Pulmonary artery endothelial cell (primary cell): ENCODE measurements at places on chromosomes 1 and 21. TPM values are rescaled to one million over a fixed set of nuclear protein-coding genes. Genes with fewer than 3 reads are reported as not detected.

The USH2A gene
- total RNA-seq = not detected in 2 replicates

The AKR7A3 gene
- total RNA-seq = 0.11 and 0.33 TPM in 2 replicates

The KIF21B gene
- total RNA-seq = 2.2 and 2.9 TPM in 2 replicates

The S100B gene
- total RNA-seq = not detected in 2 replicates

The SWT1 gene
- 3.2 and 4.9 TPM in 2 replicates for total RNA-seq

DNA sequence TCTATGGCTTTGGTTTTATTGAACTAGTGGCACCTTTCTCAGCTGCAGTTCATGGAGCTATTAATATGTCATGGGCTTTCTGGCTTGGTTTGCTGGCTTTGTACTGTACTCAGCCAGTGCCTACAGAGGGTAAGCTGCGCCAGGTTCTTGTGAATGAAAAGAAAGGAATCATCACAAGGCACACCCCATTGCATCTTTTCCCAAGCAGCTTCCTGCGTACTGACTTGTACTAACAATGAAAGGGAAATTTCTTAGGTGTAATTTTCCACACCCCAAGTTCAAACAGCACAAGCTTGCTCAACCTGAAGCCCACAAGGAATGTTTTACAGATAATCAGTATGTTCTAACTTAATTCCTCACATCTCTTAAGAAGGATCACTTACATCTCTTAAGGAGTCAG lies 78.0 kb upstream of the TNFSF18 start:
- DNase-seq = no peak

DNA sequence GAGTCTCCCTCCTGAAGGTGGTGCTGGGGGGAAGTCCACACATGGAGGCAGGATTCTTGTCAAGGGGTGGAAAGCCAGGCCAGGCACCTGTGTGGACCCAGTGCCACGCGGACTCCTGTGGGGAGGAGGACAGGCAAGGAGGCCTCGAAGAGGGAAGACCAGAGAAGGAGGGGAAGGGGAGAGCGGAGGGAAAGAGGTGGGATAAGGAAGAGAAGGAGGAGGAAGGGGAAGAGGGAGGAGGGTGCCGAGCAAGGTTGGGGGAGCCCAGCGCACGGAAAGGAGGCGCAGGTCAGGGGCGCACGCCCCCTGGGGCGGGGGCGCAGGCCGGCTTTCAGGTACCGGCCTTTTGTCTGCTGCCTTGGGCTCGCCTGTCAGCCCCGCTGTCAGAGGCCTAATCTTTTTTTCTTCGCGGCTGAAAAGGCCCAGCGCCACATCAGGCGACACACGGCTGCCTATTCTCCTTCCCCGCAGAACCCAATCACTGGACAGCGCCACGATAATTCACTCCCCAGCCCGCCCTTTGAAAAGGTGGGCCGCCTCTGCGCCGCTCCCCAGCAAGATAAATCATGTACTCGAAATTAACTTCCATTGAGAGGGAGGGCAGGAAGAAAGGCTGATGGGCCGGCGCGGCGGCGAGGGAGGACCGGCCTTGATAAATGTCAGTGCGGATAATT lies 42.5 kb downstream of the PRDM16 start:
- no peak for DNase-seq

DNA sequence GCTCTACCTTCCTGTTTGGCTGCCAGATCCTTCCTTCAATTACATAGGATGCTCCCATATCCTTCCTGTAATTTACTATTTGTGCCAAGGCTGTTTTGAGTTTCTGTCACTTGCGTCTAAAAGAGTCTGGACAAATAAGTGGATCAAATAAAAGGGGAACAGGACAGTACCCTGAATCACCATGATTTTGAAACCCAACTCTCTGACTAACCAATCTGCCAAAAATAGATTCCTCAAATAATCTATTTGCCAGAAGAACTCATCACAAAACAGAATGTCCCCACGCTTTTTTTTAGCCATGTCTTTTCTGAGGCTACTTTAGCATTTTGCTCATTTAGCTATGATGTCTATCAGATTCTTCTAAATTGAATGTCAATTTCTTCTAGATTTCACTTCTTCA lies 392.6 kb downstream of the NTNG1 start:
- DNase-seq = no peak

DNA sequence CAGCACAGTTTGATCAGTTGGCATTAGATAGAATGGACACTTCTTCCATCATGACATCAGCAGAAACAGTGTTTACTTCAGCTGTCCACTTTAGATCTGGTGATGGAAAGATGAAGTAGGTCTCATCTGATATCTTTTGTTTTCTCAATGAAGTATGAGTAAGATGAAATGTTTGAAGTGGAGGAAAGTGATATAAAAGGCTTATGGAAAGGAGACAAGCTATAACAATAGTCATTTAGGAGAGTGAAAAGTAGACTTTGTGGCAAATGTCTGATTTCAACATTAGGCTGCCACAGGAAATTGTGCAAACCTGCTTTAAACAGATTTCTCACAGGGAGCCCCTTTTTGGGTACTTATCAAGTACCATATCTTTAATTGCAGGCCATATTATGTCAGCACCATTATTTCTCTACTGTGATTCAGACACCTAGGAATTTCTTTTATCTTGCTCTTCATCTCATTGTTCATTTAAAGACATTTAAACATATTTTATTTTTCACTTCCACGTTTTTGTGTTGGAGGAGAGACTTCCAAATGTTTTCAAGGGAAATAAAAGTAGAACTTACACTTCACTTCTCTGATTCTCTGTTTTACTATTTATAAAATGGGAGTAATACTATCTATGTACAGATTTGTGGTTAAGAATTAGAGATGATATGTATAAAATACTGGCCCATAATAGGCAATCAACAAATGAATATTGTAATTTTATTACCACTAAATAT lies 18.1 kb downstream of the PDC start:
- peak; percentile 74 for DNase-seq

DNA sequence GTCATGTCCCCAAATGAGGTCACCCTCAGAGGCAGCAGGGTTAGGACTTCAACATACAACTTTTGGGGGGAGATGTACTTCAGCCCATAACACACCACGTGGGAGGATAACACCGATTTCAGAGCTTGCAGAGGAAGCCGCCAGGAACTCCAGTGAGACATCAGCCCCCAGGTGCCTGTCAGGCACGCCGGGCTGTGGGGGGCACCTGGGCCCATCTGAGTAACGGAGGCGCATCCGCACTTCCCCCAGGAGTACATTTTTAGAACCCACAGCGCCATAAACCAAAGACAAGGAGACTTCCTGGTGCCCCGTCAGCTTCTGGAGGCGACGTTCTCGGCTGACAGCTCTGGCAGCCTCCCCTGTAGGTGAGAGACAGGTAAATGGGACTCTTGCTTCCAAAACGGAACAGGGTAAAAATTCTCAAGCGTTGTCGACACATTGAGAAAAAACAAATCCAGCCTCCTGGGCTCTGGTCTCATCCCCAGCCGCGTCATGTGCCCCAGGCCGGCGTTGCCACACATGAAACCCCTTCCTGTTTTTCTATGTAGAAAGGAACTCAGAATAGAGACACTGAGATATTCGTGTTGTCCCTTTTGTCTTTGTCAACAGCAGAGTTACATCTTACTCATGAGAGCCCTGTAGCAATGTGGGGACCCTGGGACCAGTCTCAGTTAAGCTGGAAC lies 93.3 kb downstream of the PDE9A start:
- no peak for DNase-seq

GRCh38 chr1:174995121-174995520 lies 4.6 kb upstream of the CACYBP start:
- no peak for DNase-seq

GRCh38 chr1:201750934-201751333 lies 78.0 kb upstream of the IPO9 start:
- peak; percentile 71 for DNase-seq

GRCh38 chr1:79599257-79599656 lies 592.7 kb upstream of the ADGRL4 start:
- no peak for DNase-seq

DNA sequence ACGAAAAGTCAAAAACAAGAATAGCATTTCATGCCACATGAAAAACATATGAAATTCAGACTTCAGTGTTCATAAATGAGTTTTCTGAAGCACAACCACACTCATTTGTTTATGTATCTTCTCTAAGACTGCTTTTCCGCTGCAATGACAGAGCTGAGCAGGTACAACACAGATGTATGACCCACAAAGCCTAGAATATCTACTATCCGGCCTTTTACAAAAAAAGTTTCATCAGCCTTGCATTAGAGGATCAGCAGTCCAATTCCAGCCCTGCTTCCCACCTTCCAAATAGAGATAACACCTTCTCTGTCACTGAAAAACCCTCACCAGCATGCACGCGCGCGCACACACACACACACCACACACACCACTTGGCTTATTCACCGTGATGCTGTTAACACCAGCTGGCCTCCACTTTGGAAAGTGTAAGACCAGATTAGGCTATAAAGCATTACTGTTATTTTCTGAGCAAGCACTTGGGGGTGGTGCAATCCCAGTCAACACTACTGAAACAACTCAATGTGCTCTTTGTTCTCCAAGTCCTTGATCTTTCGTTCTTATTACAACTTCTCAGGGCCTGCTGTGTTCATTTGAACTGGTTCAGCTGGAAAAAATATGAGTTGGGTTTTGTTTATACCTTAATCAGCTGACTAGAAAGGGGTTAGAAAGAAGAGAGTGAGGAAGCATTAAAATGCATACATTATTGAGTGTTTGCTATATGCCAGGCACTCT lies 90.0 kb downstream of the GLUL start:
- no peak for DNase-seq

- no peak for DNase-seq
These were observed 120.6 kb upstream of the KCND3 start for GRCh38 chr1:112110031-112110430.
